Stimulated activated CD8-positive, alpha-beta memory T cell treated with anti-CD3 and anti-CD28 coated beads, Interleukin-7, amount 100 ng/mL, for 1 hour (primary cell): ENCODE measurements at places on chromosomes 4 and X.
A peak's percentile ranks its signal among the peaks of the same experiment; 100 is the strongest.

DNA sequence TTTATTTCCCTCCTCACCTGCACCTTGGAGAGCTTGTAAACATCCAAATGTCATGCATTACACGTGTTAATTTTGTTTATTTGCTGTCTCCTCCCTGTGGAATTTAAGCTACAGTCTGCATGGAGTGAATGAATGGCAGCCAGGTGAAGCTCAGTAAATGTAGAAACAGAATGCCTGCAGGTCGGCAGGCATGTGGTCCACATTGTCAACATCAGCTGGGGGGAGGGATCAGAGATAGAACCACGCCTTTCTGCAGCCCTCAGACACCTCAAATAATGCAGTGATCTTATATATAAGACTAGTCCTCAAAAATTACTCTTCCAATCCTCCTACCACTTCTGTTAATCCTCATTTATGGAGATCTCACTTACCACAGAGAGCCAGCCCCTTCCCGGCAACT is 131.2 kb upstream of the KIT start:
- DNase-seq, result no peak

GRCh38 chrX:72158773-72159172 is 22.8 kb upstream of the PIN4 start:
- no peak for DNase-seq

DNA sequence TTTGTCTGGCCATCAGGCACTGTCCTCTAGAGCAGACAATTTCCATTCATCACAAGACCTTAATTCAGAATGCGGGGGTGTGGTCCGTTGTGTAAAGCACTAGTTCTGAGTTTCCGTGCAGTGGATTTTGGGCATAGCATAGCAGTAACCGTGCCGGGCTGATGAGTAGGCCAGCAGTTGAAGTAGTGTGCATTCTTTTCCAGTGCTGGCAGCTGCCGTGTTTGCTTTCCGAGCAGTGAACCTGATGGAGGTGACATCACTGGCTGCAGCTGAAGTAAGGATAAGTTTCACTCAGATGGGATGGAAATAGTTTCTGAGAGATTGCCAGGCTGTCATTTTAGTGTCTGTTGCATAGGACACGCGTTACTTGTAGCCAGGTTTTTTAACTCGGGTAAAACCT is 107.0 kb upstream of the STIM2 start:
- DNase-seq, result no peak

GRCh38 chr4:150960079-150960478 is 55.0 kb downstream of the LRBA start:
- no peak for DNase-seq

GRCh38 chr4:143351149-143351691 is 14.5 kb downstream of the GAB1 start:
- DNase-seq, result no peak

GRCh38 chr4:165070560-165070959 is 16.9 kb downstream of the TRIM75 start:
- DNase-seq, result no peak

- no peak for DNase-seq
Observed at GRCh38 chr4:165539801-165540200, 161.0 kb downstream of the CPE start.

GRCh38 chrX:102714994-102715393 is 2.7 kb downstream of the GPRASP2 start:
- no peak for DNase-seq

DNA sequence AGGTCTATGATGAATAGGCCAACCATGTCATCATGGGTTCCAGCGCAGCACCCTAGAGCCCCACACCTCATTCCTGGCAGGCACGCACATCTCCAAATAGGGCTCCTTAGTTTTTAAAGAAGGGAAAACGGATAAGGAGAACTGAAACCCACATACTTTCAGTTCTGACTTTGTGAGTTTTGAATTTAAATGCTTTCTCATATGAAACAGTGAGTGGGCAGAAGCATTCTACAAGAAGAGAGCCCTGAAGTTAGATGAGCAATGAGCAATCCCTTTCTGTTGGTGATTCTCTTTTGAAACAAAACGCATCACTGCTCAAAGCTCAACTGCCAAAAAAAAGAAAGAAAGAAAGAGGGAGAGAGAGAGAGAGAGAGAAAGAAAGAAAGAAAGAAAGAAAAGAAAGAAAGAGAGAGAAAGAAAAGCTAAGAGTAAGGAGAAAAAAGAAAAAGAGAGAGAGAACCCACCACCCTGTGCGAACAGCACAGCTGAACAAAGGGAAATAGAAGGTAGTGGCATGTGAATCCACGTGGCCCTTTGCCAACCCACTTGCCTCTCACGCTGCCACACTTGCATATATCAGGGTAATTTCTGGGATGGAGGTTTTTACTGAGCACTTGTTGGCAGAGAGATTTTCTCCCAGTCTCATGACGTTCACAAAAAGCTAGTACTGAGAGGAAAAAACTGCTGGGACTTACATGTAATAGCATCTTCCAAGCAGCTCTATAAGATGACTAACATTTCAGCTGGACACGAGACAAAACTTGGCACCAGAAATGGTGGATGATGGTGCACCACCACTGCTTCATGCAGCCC is 31.0 kb downstream of the TMSB4X start:
- no peak for DNase-seq

- no peak for DNase-seq
Observed at GRCh38 chr4:53608242-53608641, 17.0 kb upstream of the LNX1 start.

GRCh38 chrX:154136627-154137161 is 7.3 kb upstream of the OPN1LW start:
- peak; percentile 39 for DNase-seq

- no peak for DNase-seq
Observed at GRCh38 chr4:151227731-151228130, 49.2 kb upstream of the PRSS48 start.

GRCh38 chr4:110902500-110902899 is 279.6 kb upstream of the PITX2 start:
- DNase-seq, result no peak

- DNase-seq, result no peak
Observed at GRCh38 chrX:1424147-1424851, 28.4 kb downstream of the ASMTL start.

GRCh38 chrX:2261831-2262667 is 238.7 kb downstream of the DHRSX start:
- DNase-seq, result no peak

DNA sequence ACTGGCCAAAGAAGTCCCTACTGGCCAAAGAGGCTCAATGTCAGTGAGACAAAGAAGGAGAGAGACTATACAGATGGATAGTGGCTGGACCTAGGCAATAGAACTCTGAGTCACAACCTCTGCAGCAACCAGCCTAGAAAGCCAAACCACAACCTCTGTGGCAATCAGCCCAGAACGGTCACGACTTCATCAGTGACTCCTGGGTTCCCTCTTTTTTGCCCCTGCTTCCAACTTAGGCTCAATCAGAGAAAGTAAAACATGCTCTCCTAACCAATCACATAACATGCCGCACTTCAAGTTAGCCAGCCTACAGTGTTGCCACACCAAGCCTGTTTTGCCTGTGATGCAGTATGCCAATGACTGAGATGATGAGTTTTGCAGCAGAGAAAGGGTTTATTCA is 203.4 kb downstream of the ANAPC10 start:
- no peak for DNase-seq

- DNase-seq, result no peak
Observed at GRCh38 chrX:141879616-141880015, 24.1 kb upstream of the MAGEC1 start.

- DNase-seq, result no peak
Observed at GRCh38 chrX:41397768-41398167, 49.4 kb upstream of the NYX start.

GRCh38 chr4:147644471-147644870 is 27.3 kb downstream of the TMEM184C start:
- DNase-seq, result no peak

- DNase-seq, result no peak
Observed at GRCh38 chr4:162661913-162662312, 498.1 kb upstream of the FSTL5 start.

DNA sequence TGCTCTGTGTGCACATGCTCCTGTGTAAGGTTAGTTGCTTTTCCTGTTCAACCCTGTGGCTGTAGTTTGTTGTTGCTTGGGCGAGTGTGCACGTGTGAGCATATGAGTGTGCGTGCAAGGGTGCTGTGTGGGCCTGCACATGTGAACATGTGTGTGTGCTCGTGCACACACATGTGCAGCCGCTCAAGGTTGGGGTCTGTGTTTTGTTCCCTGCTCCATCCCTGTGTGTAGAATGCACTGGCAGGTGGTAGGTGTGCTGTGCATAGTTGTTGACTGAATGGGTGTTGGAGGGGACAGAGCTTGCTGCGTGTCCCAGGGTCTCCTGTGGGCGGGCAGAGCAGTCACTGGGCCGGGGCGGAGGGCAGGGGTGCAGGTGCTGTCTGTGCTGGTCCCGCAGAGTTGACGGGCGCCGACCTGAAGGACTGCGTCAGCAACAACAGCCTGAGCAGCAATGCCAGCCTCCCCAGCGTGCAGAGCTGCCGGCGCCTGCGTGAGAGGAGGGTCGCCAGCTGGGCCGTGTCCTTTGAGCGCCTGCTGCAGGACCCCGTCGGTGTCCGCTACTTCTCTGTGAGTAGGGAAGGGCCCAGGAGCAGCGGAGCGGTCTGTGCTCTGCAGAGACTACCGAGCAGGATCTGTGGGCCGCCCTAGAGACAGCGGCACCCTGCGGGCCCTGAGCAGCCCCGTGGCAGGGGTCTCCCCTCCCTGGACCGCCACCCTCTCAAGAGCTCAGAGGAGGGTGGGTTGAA is 27.9 kb upstream of the HGFAC start:
- no peak for DNase-seq

DNA sequence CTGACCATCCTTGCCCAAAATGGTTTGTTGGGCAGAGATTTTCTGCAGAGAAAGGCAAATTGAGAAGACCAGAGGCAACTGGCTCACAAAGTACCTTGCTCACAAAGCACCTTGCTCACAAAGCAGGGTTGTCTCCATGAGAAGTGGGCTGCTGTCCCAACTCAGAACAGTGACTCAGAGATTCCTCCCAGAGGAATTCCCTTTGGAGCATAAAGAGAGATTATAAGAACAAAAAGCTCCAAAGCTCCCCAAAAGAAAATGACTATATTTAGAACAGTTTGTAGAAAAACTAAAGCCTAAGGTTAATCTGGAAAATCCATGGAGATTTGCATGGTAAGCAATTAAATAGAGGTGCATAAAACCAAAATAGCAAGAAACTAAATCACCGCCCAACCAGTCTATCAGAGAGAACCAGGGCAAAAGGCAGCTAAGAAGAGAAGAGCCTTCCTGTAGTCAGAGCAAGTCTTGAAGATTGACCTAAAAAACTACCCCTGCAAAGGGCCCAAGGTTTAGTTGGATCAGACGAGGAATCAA is 731.4 kb downstream of the FAT4 start:
- no peak for DNase-seq

GRCh38 chr4:185019456-185020292 is 1.4 kb downstream of the HELT start:
- DNase-seq, result no peak

DNA sequence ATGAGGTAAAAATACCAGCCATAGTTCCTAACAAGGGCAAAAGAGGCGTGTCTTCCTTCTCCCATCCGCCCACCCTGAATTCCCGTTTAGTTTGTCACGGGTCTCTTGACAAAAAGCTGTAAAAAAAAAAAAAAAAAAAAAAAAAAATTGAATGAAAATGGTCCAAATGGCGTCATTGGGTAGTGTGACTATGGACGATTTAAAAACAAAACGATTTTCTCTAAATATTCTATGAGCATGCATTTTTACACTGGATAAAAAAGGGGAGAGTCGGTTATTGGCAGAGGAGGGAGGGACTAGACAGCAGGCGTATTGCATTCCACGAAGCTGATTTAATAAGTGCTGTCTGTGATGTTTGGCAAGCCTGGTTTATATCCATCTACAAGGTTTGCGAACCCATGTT is at the start of gene FAM133A:
FAM133A (plus strand) TSS at position 338 of the 403 bp plus-strand sequence. CDS start 35,214 bp downstream, outside the sequence.
- no peak for DNase-seq

DNA sequence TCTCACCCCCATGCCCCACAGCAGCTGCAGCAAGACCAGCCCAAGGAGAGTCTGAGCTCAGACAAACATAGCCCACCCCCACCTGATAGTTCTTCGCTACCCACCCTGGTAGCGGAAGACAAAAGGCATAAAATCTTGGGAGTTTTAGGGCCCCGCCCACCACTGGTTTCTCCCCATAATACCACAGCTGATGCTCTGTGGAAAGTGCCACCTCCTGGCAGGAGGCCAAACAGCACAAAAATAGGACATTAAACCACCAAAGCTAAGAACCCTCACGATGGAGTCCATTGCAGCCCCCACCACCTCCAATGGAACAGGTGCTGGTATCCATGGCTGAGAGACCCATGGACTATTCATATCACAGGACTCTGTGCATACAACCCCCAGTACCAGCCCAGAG is 226.7 kb downstream of the SNCA start:
- no peak for DNase-seq

GRCh38 chr4:82584931-82585330 is 23.1 kb upstream of the TMEM150C start:
- no peak for DNase-seq

- DNase-seq, result no peak
Observed at GRCh38 chrX:10404436-10404835, 215.9 kb downstream of the MID1 start.

GRCh38 chr4:1239950-1240307 is 9.0 kb downstream of the CTBP1 start:
- DNase-seq, result no peak

- no peak for DNase-seq
Observed at GRCh38 chr4:11505221-11505971, 76.7 kb upstream of the HS3ST1 start.

DNA sequence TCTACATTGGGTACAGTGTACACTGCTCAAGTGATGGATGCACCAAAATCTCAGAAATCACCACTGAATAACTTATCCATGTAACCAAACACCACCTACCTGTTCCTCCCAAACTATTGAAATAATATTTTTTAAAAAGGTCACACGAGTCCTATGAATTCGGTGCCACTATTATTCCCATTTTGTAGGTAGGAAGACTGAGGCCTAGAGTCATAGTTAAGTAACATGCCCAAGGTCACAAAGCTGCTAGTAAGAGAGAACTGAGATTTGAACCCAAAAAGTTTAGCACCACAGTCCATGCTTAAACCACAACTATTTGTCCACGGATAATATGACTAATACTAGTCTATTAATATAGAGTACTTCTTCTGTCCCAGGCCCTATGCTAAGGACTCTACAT is 2.7 kb downstream of the ARHGEF6 start:
- no peak for DNase-seq

DNA sequence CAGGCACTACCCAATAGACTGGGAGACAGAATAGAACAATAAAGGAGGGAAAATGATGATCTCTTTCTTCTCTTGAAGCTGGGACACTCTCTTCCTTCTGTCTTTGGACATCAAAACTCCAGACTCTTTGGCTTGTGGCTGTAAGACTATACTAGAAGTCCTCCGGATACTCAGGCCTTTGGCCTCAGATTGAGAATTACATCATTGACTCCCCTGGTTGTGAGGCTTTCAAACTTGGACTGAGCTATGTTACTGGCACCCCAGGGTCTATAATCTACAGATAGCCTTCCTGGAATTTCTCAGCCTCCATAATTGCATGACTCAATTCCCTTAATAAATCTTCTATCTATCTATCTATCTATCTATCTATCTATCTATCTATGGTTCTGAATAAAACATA is 294.2 kb upstream of the CT83 start:
- DNase-seq, result no peak

- no peak for DNase-seq
Observed at GRCh38 chr4:2263926-2264321, 2.0 kb upstream of the MXD4 start.

GRCh38 chrX:41043196-41043595 is 42.0 kb upstream of the USP9X start:
- no peak for DNase-seq

GRCh38 chr4:48375651-48376304 is 34.4 kb downstream of the SLAIN2 start:
- DNase-seq, result no peak

- DNase-seq, result no peak
Observed at GRCh38 chr4:127179256-127180087, 453.3 kb upstream of the INTU start.

GRCh38 chrX:152108527-152108926 is 29.9 kb downstream of the MAGEA10 start:
- no peak for DNase-seq
